ENCODE measurements at places on chromosomes 11 and 22. TPM values are rescaled to one million over a fixed set of nuclear protein-coding genes. Genes with fewer than 3 reads are reported as not detected.

The CNIH2 gene
- total RNA-seq, result not detected

The MAPK11 gene
- 27.4 TPM for total RNA-seq

The VWA5A gene
- 5.7 TPM for total RNA-seq

The AIFM3 gene
- total RNA-seq, result not detected

The OR8D4 gene
- total RNA-seq, result not detected

The KDELR3 gene
- total RNA-seq, result 16.7 TPM

The MS4A3 gene
- total RNA-seq, result not detected
